NCI-H1092 (cell line): ENCODE measurements at places on chromosomes 6 and 20.

DNA sequence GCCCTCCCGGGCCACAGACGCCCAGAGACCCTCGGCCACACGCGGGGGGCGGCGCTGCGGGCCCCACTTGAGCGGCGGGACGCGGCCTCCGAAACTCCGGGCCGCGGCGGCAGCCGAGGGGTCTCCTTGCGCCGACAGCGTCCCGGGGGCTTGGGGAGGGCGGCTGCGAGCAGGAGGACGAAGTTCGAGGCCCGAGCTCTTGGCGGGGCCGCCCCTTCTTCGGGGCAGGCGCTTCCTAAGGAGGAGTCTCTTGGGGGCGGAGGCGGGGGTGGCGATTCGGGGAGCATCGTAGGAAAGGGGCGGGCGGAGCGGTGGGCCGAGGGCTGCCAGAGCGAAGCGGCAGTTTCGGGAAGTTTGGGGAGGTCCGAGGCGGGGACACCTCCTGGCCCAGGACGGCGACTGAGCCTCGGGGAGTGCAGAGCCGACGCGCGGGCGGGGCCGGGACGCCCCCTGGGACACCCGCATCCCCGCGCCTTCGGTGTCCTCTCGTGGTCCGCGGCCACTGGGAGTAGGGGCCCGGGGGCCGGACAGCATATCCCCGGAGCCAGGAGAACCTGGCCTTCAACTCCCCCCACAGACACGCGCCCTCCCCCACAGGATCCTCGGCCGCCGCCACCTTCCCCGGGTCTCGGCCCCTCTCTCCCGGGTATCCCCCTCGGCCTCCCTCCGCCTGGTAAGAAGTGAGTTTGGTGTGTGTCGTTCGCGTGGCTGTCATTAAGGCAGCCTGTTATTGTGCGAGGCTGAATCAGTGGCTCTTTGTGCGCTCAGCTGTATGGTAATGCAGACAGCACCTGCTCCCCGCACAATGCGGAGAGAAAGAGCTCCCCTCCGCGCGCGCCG is 613 bp upstream of the DLL1 start:
- DNase-seq = peak; percentile 95

- no peak for DNase-seq
Measured at GRCh38 chr20:45049438-45049837, 51.5 kb downstream of the KCNS1 start.

DNA sequence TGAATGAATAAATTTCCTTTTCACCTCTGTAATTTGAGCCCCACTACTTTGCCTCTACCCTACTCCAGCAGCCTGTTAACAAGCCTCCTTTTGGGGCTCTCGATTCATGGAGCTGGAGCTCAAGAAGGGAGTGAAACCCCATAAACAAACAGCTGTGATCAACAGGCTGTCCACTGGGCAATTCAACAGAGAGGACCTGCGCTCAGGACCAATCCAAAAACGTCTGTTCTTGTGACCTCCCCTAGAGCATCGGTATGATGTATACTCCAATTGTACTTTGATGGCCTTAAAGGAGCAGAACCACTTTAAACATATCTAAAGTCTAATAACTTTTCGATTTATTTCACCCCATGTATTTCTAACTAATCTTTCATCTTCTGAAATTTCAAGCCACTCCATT is 37.4 kb downstream of the HIVEP2 start:
- no peak for DNase-seq

- DNase-seq = no peak
Measured at GRCh38 chr20:12660918-12661317, 347.9 kb upstream of the SPTLC3 start.

GRCh38 chr20:31695849-31696804 is 26.5 kb downstream of the BCL2L1 start:
- DNase-seq = no peak

DNA sequence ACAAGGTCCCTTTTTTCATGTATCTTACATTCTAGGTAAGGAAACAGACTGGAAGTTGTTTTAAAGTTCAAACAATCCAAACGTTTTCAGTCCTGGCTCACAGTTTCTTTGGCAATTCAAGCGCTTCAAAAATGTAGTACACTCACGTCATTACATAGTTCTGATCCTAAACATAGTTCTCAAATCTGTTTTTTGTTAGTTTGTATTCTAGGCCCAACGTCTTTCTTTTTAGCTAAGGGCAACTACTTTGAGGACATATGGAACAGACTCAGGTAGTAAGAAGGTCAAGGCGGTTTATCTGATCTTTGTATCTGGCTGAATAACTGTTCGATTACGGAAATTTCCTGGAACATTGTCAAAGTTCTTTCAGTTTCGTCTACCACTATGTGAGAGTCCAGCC is 36.9 kb upstream of the PLCB4 start:
- no peak for DNase-seq

GRCh38 chr6:37643851-37644672 is 53.6 kb downstream of the MDGA1 start:
- no peak for DNase-seq

- no peak for DNase-seq
Measured at GRCh38 chr6:150099546-150099945, 30.6 kb upstream of the ULBP3 start.

- no peak for DNase-seq
Measured at GRCh38 chr6:139591075-139591865, 216.8 kb upstream of the CITED2 start.

DNA sequence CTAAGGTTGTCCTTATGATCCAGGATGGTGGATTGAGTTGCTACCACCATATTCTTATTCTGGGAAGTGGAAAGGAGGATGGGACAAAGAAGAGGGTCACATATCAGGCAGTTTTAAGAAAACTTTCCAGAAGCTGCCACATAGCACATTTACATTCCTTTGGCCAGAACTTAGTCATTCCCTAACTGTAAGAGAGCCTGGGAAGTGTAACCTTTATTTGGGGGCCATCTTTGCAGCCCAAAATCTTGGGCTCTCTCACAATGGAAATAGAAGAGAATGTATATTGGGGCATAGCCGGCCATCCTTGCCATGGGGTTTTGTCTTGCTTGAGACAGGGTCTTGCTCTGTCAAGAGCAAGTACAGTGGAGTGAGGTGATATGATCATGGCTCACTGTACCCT is 8.4 kb downstream of the ZNF341 start:
- no peak for DNase-seq

DNA sequence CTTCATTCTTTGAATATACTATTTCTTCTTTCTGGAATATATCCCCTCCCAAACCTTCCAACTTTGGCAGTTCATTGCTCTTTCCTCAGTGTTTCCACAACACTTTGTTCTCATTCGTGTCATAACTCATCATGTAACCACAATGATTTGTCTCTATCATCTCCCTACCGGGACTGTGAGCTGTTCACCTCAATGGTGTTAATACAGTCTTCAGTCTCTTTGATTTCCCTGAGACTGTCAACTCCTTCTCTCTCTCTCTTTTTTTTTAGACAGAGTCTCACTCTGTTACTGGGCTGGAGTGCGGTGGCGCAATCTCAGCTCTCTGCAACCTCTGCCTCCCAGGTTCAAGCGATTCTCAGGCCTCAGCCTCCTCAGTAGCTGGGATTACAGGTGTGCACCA is 2.5 kb upstream of the MMP24 start:
- DNase-seq = no peak

DNA sequence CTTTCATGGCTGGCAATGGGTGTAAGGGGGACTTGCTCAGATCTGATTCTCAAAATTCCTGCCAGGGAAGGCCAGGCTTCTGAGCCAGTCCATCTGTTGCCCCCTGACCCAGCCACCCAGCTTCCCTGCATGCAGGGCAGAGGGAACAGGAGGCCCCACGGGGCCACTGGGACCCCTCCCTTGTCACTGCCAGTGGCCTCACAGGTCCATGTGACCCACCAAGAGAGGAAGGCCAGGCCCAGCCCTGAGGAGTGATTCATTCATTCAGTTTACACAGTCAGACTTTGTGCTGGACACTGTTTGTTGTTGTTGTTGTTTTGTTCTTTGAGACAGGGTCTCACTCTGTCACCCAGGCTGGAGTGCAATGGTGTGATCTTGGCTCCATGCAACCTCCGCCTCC is 39.5 kb downstream of the UBE2V1 start:
- DNase-seq = no peak

DNA sequence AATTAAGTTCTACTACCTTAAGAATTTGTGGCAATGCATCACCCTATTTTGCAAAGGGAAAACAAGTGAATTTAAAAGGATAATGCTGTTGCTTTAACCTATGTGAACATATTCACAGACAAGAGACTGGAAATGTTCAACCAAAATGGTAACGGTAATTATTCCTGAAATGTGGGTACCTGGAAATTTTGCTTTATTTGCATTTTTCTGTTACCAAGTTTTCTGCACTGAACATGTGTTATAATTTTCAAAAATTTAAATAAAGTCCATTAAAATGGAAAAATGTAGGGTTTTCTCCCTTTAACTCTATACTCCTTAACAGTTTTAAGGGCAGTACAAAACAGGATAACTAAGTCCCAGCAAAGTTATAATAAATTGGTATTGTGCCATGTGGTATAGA is 66.4 kb downstream of the EPB41L2 start:
- no peak for DNase-seq

GRCh38 chr6:163383912-163384311 is 30.6 kb upstream of the QKI start:
- DNase-seq = no peak

GRCh38 chr20:32580970-32581838 is 3.9 kb downstream of the NOL4L start:
- no peak for DNase-seq

GRCh38 chr20:34022839-34023234 is 29.1 kb downstream of the RALY start:
- no peak for DNase-seq

- DNase-seq = no peak
Measured at GRCh38 chr6:100475554-100476320, 11.0 kb upstream of the SIM1 start.

DNA sequence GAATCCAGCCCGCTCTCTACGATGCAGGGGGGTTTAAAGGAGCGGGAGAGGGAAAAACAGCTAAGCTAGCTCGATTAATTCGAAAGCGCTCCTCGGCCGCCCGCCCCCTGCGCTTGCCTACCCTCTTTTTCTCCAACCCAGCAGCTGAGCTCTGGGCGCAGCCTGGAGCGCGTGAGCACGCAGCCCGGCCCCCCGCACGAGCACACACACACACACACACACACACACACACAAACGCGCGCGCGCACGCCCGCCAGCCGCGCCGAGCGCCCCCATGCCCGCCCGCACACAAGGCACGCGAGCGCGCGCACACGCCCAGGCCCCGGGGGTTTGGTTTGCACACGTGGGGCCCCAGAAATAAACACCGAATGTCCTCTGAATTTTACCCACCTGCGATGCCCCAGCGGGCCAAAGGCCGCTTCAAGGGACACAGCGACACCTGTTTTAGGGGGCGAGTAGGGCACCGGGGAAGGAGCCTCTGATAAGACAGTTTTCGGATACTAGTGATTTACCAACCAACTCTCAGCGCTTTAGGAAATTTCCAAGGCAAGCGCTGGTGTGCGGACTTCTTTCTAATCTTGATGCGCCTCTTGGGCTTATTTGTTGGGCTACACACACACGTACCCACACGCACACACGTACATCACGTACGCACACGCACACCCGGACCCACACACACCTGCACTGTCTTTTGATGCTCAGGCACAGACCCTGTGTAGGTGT is 802 bp upstream of the NRN1 start:
- DNase-seq = no peak

- DNase-seq = no peak
Measured at GRCh38 chr6:52303178-52303577, 18.6 kb upstream of the MCM3 start.

DNA sequence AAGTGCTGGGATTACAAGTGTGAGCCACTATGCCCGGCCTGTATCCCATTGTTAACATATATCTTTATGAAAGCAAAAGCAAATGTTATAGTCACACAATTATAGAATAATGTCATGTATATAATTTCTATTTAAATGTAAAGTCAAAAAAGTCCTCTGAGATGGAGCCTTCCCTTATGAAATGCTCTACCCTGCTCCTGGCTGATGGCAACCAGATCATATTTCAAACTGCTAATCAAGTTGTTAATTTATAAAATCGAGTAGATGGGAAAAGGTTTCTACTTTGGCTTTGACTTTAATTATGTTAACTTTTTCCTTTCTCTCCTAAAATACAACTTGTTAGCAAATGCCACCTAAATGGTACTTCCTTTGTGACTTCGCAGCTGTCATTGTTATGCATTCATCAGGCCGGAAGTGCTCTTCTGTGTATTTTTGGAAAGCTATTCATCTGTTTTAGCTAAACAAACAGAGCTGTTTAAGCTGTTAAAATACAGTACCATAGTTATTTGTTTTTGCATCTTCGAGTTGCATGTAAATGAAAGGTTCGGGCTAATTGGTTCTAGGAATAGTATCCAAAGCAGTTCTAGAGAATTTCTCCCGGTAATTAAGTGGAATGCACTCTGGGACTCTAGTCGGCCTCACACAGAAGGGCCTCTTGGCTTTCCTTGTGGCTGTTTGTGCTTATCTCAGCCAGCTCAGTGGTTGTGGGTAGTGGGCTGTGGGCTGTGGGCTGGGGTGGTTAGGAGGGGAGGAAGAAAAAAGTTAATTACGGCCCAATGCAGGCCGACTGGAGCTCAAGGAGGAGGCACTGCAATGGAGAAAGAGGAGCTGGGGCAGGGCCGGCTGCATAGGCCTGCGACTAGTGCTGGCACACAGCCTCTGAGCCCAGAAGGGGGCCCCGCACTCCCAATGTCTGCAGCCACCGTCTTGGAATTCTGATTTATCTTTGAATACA is 34.8 kb downstream of the SLC35D3 start:
- DNase-seq = peak; percentile 43

GRCh38 chr6:146456886-146457285 is 86.7 kb upstream of the RAB32 start:
- DNase-seq = no peak

DNA sequence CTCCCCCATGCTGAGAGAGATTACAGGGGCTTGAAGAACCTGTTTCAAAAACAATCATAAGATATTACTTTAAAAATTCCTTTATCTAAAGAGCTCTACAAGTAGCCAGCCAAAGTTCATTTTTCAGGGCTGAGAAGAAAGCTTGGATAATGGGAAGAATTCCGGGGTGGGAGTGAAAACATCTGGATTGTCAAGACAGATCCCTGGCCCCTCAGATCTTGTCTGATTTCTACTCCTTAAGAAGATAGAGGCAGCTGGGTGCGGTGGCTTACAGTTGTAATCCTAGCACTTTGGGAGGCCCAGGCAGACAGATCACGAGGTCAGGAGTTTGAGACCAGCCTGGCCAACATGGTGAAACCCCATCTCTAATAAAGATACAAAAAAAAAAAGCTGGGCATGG is 24.8 kb downstream of the TRMT6 start:
- no peak for DNase-seq
